ENCODE measurements at places on chromosomes 5 and 9.

DNA sequence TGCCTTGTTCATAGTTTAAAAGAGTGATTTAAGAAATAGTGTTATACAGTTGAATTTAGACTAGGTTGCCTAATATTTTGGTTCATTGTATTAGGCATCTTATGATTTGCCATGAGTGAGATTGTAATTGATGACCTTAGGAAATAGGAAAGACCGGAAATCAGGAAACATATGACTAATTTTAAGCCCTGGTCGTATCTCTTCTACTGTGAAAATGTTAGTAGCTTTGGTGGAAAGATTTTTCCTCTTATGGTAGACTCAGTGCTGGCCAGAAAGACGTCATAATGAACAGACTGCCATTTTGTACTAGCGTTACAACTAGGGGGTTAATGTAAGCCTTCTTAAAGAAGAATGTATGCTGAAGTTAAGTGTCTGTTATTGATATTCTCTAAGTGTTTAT lies 21.7 kb downstream of the SMARCA2 start:
- DNase-seq = no peak

- DNase-seq = no peak
Measured at GRCh38 chr9:121731919-121732318, 80.5 kb downstream of the DAB2IP start.

- DNase-seq = no peak
Measured at GRCh38 chr9:86842573-86842972, 104.7 kb downstream of the GAS1 start.

- DNase-seq = no peak
Measured at GRCh38 chr9:109317311-109317978, 3.4 kb downstream of the EPB41L4B start.

DNA sequence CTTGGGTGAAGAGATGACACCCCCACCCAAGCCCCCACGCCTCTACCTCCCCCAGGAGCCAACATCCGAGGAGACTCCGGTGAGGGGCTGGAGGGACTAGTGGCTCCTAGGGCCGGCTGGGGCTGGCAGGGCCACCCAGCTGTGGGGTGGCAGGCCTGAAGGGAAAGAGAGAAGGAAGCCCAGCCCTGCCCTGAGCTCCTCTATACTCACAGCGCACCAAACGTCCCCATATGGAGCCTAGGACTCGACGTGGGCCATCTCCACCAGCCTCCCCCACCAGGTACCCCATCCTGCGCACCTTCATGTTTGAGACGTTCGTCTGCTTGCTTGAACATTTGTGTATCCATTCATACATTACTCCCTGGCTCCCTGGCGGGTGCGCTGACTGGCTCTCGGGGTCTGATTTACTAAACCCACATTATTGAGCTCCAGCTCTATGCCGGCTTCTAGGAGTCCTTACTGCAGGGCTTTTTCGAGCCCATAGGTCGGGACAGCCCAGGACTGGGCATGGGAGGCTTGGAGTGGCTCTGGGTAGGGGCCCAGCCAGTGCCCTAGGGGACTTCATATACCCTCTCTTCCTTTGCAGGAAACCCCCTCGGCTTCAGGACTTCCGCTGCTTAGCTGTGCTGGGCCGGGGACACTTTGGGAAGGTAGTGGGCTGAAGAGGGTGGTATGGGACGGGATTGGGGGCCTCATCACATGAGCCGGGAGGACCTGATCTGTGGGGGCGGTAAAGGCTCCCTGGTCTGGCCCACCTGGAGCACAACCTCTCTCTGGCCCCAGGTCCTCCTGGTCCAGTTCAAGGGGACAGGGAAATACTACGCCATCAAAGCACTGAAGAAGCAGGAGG lies 9.1 kb downstream of the ZDHHC12 start:
- DNase-seq = no peak

- no peak for DNase-seq
Measured at GRCh38 chr5:120564013-120564412, 99.9 kb downstream of the PRR16 start.

DNA sequence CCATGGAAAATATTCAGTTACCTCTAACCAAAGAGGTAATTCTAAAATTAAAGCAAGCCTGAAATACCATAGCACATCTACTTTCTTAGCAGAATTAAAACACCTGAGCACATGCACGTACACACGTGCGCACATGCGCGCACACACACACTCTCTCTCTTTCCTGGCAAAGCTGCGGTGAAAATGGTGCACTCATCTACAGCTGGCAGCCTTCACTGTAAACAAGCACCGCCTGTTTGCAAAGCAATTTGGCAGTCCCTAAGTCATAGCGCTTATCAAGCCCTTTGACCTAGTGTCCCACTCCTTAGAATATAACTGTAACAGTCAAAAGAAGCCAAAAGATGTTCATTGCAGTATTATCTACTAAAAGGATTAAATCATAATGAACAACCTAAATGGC lies 278.7 kb downstream of the DENND1A start:
- no peak for DNase-seq

DNA sequence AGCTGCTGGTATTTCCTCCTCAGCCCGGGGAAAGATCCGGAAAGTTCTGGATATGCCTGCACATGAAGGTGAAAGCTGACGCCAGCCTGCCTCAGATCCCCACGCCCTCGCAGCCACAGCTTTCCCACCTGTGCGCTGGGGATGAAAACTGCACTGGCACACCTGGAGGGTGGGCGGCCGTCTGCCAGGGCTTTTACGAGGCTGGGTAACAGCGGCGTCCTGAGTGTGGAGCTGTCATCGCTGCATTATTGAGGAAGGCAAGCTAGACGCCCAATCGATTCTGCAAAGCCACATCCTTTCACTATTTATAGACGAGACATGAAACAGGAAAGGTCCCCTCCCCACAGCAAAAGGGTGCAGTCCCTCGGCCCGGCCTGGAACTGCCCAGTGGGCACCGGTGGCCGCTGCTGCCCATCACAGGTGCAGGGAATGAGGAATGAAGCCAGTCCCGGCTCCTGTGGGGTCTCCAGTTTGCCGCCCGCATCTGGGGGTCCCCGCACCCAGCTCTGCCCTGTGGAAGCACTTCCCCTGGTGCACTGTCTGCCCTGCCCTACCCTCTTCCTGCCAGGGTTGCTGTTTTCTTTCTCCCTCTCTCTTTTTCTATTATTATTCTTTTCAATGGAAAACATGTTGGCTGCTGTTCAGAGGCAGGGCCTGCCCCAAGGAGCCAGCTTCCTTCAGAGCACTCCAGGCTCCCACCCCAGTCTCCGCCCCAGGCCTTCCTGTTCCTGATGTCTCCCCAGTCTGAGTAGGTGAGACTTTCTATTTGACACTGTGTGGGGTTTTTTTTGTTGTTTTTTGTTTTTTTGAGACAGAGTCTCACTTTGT lies 7.0 kb downstream of the NOTCH1 start:
- peak; percentile 27 for DNase-seq

Measured in caudate nucleus (tissue), 63 donors.